RCC 7860 (cell line): ENCODE measurements at places on chromosomes 7 and 10.
A peak's percentile ranks its signal among the peaks of the same experiment; 100 is the strongest.

GRCh38 chr7:77800158-77800557 lies 1.6 kb downstream of the PHTF2 start:
- no peak for DNase-seq

GRCh38 chr10:97019213-97019844 lies 166.4 kb downstream of the SLIT1 start:
- no peak for DNase-seq

GRCh38 chr7:39310699-39311098 lies 255.5 kb upstream of the YAE1 start:
- DNase-seq, result no peak

- no peak for DNase-seq
Observed at GRCh38 chr7:55193245-55193644, 171.9 kb upstream of the LANCL2 start.

DNA sequence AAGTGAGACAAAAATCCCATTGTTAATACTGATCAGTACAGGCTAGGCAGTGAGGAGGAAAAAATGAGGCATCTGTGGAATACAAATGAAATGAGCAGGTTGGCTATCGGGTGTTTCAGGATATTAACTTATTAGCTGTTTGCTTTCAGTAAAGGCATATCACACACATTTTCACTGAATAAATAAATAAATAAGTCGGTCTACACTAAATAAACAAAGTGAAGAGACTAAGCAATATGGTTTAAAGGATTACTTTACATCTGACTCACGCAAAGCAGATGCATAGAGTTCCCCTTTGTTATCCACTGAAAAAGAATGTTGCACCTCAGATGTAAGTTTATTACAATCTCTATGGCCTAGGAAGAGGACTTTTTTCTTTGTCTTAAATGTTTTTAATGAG lies 6.3 kb upstream of the SEMA3A start:
- DNase-seq, result no peak

- no peak for DNase-seq
Observed at GRCh38 chr10:94370501-94370900, 7.8 kb upstream of the NOC3L start.

DNA sequence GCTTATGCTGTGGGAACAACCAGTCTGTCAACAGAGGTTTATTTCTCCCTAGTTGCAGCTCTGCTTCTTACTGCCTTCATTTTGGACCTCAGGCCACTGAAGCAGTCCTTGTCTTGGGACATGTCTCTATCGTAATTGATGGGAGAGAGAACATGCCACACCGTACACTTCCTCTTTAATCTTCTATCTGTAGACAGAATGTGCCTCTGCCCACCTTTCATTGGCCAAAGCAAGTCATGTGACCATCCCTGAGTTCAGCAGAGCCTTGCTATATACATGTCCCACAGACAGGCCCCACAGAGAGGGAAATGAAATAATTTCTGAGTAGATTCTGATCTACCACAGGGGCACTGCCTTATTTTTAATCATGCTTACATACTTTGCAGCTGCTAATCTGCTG lies 98.0 kb downstream of the KCND2 start:
- no peak for DNase-seq

DNA sequence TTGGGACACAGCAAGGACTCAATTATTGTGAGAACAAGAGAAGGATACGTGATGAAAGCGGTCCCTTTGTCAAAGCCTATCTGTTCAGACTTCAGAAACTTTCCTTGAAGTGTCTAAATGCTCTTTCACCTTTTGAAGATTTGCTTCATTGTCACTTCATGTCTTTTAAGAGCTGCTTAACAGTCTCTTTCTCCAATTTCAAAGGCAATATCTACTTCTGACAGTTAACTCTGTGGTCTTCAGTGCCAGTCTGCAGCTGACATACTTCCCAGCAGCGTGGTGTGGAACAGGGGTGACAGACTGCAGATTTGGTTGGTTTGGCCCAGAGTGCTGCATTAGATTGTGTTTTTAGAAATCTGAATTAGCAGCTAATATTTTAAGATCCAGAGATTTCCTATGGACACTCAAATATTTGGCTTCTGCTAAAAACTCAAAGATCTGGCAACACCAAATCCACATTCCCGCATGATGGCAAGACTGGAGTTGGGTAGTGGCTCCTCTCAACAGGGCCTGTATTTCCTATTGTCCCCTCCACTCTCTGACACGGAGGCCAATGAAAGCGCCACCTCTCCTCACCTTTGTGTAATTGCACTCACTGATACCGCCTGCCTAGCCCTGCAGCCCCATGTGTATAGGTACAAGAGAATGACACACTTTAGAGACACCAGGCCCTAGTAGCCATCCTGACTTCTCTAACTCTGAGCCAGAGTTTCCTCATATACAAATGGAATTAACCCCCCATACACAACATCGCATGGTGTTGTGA lies 11.5 kb downstream of the SCRN1 start:
- DNase-seq, result no peak

- DNase-seq, result no peak
Observed at GRCh38 chr10:11024596-11024995, 6.9 kb downstream of the CELF2 start.

- no peak for DNase-seq
Observed at GRCh38 chr10:127427926-127428325, 121.2 kb upstream of the NPS start.

DNA sequence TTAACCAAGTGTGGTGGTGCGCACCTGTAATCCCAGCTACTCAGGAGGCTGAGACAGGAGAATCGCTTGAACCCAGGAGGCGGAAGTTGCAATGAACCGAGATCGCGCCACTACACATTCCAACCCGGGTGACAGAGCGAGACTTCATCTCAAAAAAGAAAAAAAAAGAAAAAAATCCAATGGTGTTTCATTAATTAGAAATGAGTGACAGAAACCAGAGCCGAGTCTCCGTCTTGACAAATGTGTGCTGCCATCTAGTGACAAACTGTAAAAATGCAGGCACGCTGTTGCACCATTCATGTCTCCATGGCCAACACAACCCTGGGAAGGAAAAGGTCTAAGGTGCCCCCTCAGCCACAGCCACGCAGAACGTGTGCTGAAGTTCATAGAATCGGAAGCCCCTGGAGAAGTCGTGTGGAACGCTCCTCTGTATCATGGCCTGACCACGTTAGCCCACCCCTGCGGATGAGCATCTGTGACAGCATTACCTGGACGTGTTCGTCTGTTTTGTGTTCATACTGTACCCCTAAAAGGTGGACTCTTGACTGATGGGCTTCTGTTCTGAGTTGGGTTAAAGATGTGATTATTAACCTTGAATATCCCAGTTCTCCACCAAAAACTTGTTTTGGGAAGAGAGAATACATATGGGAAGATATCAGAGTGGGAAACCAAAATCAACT lies 94.9 kb downstream of the LYZL2 start:
- DNase-seq, result peak; percentile 54

DNA sequence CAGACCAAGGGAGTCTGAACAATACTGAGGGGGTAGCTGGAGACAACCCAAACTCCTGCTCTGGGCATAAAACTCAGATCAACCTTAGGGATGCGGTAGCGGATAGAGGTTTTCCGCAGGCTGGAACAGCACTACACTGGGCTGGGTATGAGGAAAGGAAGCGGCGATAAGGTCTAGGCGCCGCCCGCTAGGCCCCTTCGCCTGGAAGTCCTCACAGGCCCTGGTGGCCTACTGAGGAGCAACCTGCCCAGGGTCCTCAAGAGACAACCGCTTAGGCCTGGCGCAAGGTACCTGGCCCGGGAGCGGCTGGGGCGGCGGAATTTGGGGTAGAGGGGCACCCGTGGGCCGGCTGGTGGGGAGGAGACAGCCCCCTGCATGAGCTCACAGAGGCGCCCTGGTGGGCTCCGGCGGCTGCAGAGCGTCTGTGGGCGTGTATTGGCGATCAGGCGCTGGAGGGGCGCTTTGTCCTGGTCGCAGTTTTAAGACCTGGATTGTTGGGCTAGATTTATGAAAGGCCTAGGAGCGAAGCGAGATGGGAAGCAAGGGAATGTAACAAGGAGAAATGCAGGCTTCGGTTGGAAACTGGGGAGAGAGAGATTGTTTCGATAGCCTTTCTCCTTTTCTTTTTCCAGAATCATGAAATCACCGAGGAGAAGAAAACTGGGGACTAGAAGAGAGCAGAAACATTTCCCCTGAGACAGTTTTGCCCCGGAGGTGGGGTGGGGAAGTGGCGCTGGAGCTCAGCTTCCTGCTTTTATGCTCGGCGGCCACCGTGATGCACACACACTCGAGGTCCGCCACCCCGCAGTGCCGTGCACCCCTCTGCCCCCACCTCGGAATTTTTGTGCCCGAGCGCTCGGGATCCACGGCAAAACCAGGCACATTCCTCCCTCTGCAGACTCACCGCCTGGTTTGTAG lies 2.4 kb upstream of the NKX2-3 start:
- no peak for DNase-seq

DNA sequence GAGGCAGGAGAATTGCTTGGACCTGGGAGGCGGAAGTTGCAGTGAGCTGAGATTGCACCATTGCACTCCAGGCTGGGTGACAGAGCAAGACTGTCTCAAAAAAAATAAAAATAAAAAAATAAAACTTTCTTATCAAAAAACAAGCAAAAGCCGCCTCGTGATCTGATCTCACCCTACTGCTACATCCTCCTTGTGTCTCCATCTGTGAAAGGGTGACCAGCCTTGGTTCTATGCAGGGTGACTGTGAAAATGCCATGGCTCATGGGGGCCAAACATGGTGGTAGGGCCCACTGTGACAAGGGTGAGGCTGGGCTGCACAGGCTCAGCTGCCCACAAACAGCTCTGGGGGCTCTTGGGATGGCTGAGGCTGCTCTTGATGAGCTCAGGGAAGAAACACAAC lies 968 bp upstream of the OPN4 start:
- no peak for DNase-seq

DNA sequence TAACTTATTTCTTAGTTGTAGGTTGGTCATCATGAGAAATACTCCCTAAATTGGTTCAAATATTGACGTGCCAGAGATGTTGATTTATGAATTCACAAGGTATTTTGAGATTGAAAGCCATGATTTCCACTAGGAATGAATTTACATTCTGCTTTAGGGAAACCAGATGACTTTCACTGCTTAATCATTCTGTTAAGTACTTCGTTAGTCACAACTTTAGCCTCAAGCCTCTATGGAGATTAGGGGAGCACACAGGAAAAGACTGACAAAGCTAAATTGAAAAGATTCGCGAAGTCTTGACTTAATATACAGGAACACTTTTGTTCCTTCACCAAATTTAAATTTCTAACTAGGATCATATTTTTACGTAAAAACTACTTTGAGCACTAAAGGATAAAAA lies 250.4 kb upstream of the CACNA2D1 start:
- no peak for DNase-seq

- no peak for DNase-seq
Observed at GRCh38 chr10:34033078-34033477, 698.6 kb upstream of the NRP1 start.

DNA sequence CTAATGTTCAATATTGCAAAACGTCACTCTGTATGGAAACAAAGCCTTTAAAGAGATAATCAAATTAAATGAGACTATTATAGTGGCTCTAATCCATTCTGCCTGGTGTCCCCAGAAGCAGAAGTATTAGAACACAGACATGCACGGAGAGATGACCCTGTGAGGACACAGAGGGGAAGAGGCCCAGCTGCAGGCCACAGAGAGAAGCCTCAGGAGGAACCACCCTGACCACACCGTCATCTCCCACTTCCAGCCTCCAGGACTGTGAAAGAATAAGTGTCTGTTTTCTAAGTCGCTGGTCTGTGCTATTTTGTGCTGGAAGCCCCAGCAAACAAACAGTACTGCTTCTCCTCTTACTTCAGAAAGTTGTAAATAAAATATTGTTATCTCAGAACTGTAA lies 283.5 kb upstream of the ADARB2 start:
- DNase-seq, result no peak

DNA sequence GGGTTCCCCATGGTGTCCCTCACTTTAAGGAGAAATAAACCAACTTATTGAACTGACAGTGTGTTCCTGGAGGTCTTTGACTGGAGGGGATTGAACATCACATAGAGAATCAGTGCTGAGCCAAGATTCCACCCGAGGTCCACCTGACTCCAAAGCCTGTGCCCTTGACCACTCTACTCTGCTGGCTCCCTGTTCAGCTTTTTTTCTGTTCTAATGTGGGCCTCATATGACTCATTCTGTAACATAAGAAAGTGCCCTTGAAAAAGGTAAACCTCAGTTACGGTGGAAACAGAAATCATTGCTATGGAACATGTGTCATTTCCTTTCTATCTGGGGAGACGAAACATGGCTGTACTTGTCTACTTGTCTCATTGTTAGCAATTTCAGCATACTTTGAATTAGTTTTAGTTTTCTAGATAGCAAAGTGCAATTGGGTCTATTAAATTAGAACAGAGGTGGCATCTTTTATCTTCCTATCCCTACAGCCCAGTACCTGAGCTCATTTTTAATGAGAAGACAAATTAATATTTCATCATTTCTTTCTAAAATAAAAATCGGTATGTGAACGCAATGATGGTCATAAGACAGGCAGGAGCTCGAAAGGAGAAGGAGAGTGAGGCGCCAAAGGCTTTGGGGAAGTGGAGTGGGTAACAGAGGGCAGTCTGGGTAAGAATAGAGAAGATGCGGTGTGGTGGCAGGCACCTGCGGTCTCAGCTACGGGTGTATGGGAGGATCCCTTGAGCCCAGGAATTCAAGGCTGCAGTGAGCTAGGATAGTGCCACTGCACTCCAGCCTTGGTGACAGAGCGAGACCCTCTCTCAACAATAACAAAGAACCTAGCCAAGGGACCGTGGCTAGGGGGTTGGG lies 1.5 kb downstream of the GSDME start:
- peak; percentile 93 for DNase-seq

DNA sequence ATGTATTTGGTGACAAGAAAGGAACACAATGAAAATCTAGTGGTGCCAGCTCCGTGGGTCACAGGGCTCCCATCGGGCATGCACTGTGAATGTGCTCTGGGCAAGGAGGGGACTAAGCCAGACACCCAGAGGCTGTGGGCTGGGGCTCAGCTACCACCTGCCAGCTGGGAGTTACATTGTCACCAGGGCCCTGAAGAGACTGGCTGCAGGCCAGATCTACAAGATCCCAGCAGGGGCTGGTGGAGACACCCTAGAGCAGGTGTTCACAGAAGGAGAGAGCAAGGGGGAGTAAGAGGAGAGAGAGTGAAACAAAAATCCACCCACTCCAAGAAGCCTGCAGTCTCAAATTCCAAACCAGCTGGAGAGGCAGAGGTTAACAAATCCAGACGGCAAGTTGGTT lies 116.6 kb upstream of the ADCY1 start:
- DNase-seq, result no peak
